Stimulated activated CD8-positive, alpha-beta memory T cell treated with anti-CD3 and anti-CD28 coated beads, Interleukin-7, amount 100 ng/mL, for 1 hour (primary cell): ENCODE measurements at places on chromosomes 12 and 14.

DNA sequence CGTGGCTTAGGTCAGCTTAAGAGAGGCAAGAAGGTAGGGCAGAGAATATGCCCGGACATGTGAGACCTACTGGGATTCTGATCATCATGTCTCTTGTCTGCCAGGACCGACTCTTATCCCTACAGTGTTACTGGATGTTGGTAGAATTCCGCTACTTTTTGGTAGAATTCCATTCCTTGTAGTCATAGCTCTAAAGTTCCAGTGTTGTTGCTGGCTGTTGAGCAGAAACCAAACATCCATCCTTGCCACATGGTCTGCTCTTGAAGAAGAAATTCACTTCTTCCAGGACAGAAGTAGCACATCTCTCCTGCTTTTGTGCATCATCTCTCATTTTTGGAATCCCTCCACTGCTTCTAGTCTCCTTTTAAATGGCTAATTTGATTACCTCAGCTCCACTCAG is 453.7 kb downstream of the RPL10L start:
- no peak for DNase-seq

DNA sequence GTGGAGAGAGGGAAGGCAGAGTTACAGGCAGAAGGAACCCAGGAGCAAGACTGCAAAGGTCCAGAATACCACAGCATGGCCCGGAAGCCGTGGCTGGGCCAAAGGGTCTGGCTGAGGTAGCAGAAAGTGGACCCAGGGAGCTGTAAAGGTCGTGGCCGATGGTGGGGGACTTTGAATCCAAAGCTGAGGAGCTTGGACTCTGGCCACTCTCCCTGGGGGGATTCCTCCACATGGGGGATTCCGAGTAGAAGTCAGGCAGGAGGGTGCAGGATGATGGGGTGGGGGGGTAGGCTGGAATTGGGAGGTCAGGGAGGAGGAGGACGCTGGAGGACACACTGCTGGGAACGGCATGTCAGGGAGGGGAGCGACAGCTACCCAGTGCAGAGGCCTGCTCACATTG is 125.2 kb downstream of the GCH1 start:
- DNase-seq: no peak

- DNase-seq: no peak
Observed at GRCh38 chr12:102962532-102962931, 5.1 kb downstream of the ASCL1 start.

DNA sequence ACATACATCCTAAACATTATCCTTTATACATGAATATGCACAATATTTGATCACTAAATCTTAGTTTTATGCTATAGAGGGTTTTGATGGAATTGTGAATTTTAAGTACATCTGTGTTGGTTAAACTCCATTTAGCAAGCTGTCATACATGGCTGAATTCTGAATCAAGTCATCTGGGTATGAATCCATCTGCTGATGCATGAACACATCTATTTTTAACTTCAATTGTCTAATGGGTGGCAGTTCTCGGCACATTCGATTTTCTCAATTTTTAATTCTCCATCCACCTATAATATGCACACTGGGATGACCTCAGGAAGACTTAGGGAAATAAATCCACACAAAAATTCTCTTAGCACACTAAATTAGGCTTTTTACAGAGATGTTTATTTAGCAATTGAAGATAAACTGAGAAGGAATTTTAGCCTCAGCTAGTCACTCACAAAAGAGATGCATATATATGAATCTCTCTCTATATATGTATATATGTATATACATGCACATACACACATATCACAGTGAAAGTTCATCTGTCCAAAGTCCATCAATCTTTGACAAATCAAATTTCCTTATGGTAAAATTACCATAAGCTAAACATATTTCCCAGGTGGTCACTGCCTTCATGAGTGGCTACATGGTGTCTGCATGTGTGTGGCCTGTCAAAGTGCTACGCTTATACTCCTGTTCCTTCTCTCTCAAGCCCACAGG is 44.5 kb upstream of the VPS33A start:
- no peak for DNase-seq

DNA sequence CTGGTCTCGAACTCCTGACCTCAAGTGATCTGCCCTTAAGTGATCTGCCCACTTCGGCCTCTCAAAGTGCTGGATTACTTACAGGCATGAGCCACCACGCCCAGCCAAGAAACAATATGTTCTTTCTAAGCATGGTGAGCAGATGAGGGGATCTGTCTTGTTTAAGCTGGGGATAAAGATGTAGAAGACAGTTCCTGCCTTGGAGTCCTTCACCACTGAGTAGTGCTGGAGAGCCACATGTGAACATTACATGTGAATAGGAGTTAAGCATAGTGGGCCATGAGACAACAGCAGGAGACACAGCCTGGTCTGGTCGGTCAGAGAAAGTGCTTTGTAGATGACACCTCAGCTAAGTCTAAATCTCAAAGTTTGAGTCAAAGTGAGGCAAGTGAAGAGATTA is 26.0 kb downstream of the TMBIM6 start:
- no peak for DNase-seq

- DNase-seq: no peak
Observed at GRCh38 chr12:28631831-28632230, 441.6 kb downstream of the CCDC91 start.

DNA sequence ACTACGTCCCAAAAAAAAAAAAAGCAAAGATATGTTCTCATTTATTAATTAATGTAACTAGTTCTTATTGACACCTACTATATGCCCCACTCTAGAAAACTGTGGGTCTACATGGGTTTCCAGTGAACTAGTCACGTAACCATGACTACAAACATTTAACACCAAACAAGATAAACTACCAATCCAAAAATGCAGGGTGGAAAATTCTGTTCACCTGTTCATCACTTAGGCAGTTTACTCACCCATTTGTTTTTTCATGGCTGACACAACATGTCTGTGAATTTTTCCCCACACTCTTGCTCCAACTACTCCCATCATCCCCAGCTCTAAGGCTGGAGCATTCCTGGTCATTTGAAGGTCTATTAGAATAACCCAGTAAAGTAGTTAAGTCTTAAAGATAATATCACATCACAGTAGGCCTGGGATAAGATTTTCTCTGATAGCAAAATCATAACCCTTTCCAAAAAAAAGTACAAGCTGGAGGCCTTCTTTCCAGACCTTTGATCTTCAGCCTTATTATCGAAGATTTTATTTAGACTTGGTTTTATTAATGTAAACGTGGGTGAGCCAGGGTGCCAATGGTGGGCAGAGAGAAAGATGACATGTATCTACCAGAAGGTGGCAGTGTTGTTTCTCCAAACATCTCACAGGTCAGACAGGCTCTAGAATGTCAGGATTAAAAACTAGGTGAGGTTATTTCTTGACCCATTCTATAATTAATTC is 61.6 kb upstream of the DAAM1 start:
- DNase-seq: no peak

GRCh38 chr12:57722716-57723629 is 15.6 kb downstream of the AGAP2 start:
- DNase-seq: no peak

DNA sequence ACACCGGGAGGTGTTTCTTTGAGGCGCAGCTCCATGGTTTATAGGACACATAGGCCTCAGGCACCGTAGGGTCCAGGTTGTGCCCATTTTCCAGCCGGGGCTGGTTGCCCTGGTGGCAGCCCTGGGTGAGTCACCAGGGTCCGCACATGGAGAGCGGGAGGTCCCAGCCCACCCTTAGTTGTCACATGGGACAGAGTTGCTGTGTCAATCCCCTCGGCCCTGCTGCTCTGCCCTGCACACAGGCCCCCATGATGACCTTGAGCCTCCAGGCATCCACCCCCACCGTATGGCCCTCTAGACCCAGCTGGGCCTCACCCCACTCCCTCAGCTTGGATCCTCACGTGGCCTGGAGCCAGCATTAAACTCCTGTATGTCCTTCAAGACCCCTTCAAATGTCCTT is 7.7 kb downstream of the TRMT61A start:
- DNase-seq: no peak

DNA sequence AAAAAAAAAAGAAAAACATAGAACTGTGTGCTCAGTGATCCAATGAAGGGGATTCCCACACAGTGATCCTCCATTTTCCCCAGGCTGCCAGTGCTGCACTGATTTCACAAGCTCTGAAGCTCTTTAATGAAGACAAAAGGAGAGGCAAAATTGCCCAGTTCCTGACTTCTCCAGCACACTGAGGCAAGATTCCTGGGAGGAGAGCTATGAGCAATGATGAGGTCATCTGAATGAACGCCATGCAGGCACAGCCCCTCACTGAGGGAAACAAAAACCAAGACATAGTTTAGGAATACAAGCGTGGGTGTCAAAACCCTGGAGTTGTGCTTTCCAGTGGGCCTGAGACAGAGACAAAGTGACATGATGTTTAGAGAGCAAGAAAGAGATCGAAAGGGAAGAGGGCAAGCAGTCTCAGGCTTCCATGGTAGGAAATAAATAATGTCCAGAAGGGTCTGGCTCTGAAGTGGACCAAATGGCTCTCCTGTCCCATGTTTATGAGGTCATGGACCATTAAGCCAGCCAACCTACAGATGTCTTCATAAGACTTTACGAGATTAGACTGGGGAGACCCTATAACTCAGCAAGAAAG is 40.9 kb upstream of the SMUG1 start:
- DNase-seq: no peak

DNA sequence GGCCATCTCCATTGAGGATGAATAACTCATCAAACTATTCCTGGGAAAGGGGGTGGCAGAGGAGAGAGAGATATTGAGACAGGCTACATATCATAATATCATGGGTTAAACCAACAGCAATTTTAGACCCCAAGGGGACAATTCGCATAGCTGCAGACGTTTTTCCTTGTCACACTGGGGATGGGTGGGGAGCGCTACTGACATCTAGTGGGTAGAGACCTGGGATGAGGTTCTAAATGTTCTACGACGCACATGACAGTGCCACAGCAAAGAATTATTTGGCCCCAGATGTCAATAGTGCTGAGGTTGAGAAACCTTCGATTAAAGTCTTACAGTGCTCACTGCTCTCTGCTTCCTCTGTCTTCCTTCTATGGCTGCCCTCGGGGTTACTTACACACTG is 425.6 kb downstream of the NRXN3 start:
- no peak for DNase-seq

GRCh38 chr14:35298351-35298750 is 6.2 kb downstream of the PSMA6 start:
- no peak for DNase-seq

DNA sequence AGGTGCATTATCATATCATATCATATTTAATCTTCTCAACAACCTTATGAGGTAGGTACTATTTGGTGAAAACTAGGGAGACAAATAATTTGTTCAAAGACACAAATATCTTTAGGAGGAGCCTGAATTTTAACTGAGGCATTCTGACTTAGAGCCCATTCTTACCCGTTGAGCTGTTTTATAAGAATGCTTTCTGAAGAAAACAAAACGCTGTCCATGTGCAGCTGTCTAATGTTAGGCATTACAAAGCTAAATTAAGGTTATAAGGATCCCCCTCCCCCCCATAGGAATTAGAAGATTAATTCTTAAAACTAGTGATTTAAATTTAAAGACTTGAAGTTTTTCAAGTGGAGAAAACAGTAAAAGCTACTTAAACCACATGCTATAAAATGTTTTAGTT is 6.4 kb downstream of the KTN1 start:
- DNase-seq: no peak

GRCh38 chr12:113087193-113087592 is 30.7 kb downstream of the DTX1 start:
- DNase-seq: no peak

DNA sequence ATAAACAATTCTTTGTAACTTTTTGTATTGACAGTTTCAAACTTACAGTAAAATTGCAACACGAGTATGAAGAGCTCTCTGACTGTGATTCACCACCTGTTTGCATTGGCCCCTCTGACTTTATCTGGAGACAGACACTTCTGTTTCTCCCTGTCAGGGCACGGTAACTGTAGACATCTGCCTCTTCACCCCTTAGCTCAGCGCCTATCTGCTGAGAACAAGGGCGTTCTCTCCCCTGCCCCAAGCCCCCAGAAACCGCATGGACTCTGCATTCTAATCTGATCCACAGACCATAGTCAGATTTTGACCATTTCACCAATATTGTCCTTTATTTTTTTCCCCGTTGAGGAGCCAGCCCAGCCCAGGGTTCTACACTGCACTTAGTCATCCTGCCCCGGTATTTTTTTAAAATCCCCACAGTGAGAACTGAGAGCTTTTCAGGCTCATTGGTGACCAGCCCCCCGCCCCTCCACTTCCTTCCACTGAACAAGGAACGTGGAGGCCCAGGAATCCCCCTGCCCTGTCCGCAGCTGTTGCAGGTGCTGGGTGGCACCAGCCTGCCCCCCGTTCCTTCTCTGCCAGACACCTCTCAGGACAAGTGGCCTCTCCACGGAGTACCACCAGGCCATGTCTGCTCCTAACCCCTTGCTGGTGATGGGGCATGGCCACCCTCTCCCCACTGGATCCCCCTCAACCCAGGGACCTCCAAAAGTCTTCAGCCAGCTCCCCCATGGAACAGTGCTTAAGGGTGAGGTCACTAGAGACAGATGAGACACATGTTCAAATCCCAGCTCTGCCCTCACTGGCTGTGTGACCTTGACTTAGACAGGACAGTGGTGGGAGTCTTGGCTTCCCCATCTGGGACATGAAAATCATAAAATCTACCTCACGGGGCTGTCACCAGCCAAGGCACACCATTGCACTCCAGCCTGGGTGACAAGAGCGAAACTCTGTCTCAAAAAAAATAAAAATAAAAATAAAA is 11.2 kb downstream of the RHOF start:
- DNase-seq: no peak

DNA sequence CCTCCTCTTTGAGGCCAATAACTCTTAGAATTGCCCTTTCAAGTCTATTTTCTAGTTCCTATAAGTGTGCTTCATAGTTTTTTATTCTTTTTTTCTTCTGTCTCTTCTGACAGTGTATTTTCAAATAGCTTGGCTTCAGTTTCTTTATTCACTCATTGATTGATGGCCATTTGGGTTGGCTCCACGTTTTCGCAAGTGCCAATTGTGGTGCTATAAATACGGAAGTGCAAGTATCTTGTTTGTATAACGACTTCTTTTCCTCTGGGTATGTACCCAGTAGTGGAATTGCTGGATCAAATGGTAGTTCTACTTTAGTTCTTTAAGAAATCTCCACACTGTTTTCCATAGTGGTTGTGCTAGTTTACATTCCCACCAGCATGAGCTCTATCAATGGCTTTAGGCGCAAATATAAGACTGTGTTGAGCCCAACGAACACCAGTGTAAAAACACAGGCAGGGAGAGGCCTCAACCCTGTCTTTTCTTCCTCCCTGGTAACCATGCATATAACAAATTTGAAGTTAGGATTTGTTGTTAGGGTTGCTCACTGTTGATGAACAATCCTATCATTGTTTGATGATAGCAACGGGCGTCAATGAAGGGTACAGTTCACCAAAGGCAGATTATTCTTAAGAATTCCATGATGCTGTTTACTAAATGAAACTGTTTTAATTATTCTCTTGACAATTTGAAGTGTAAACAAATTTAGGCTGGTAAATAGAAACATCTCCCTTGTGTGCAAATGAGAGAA is 13.3 kb upstream of the LMNTD1 start:
- DNase-seq: no peak

GRCh38 chr12:131369094-131369845 is 341.6 kb upstream of the SFSWAP start:
- no peak for DNase-seq

- no peak for DNase-seq
Observed at GRCh38 chr14:91229005-91229382, 15.5 kb downstream of the GPR68 start.
